Central memory CD8-positive, alpha-beta T cell (primary cell): ENCODE measurements at places on chromosomes 6 and 20.

- DNase-seq = no peak
Measured at GRCh38 chr6:167824591-167825331, 1.9 kb upstream of the AFDN start.

- no peak for DNase-seq
Measured at GRCh38 chr20:25327521-25328235, 63.0 kb downstream of the ABHD12 start.

- no peak for DNase-seq
Measured at GRCh38 chr6:12709116-12709515, 7.5 kb upstream of the PHACTR1 start.

DNA sequence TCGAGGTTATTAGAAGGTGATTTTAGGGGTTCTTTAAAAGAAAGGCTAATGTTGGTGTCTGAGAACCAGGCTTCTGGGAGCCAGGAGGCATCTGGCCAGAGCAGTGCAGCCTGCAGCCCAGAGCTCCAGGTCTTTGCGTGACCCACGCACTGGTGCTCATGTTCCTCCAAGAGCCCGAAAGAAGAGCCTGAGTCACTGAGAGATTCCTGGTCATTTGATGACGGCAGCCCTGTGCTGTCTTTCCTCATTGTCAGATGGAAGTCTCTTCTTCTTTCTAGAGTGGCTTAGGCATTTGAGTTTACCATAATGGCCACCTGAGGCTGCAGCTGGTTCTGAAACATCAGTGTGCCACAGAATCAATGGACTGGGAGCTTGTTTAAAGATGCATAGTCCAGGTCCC is 46.4 kb downstream of the CD109 start:
- no peak for DNase-seq

GRCh38 chr20:2756056-2756611 is 44.3 kb downstream of the CPXM1 start:
- no peak for DNase-seq
